ENCODE measurements at places on chromosomes 13 and 19. TPM values are rescaled to one million over a fixed set of nuclear protein-coding genes. Genes with fewer than 3 reads are reported as not detected.

The ZNF571 gene
- 9.0 TPM for total RNA-seq

The SPTBN4 gene
- total RNA-seq: 1.8 TPM

The SIGLEC8 gene
- total RNA-seq: not detected

The GJB6 gene
- total RNA-seq: 32.6 TPM

The PPM1N gene
- 1.6 TPM for total RNA-seq
